ENCODE measurements at places on chromosomes 7 and 10.

GRCh38 chr10:49131507-49132361 lies 2.1 kb downstream of the FAM170B start:
- H3K4me1 ChIP-seq = peaks cover 5% of the 10 kb centered on the region
- H3K27ac ChIP-seq = no peak overlapping the region
- DNase-seq = no peak
- no peak overlapping the region for H3K4me3 ChIP-seq

DNA sequence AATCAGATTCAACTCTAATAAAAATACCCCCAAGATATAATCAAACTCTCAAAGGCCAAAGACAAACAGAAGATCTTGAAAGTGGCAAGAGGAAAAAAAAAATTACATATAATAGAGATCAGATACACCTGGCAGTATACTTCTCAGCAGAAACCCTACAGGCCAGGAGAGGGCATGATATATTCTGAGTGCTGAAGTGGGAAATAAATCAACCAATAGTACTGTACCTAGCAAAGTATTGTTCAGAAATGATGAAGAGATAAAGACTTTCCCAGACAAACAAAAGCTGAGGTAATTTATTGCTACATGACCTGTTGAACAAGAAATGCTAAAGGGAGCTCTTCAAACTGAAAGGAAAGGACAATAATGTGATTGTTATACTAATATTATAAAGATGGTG lies 291.9 kb downstream of the SH2D4B start:
- no peaks in the 10 kb centered on the region for H3K27me3 ChIP-seq
- H3K36me3 ChIP-seq = no peaks in the 10 kb centered on the region
- H3K4me1 ChIP-seq = no peaks in the 10 kb centered on the region
- no peak for DNase-seq
- no peak overlapping the region for H3K27ac ChIP-seq

DNA sequence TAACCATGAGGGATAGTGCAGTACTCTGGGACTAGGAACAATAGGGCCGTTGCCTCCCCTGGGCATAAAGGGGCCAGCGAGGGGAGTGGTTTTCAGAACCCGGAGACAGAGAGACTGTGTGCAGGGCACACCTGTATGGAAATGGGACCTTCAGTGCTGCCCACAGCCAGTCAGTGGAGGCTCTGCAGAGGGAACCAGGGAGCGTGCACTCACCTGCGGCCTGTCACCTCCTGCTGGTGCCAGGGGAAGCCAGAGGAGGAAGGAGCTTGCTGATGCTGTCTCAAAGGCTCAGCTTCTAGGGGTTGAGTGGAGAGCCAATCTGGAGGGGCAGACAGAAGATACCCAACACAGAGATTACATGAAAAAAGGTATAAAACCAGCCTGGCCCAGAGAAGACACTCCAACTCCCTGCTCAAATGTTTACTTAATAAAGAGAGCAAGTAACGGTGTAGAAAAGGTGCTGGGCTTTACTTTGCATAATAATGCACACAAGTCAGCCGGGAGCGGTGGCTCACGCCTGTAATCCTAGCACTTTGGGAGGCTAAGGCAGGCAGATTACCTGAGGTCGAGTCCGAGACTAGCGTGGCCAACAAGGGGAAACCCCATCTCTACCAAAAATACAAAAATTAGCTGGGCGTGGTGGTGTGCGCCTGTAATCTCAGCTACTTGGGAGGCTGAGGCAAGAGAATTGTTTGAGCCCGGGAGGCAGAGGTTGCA lies 35.5 kb upstream of the WAPL start:
- H3K36me3 ChIP-seq = no peaks in the 10 kb centered on the region
- H3K4me1 ChIP-seq = no peaks in the 10 kb centered on the region
- DNase-seq = no peak
- no peaks in the 10 kb centered on the region for H3K27me3 ChIP-seq
- no peak overlapping the region for H3K4me3 ChIP-seq
- H3K27ac ChIP-seq = no peak overlapping the region

GRCh38 chr10:63723741-63724140 lies 202.5 kb downstream of the REEP3 start:
- H3K36me3 ChIP-seq = no peaks in the 10 kb centered on the region
- no peak overlapping the region for H3K27ac ChIP-seq
- H3K27me3 ChIP-seq = peaks cover 29% of the 10 kb centered on the region
- no peak for DNase-seq
- no peak overlapping the region for H3K4me3 ChIP-seq

- H3K4me3 ChIP-seq = no peak overlapping the region
- DNase-seq = no peak
- no peaks in the 10 kb centered on the region for H3K27me3 ChIP-seq
- no peaks in the 10 kb centered on the region for H3K36me3 ChIP-seq
Observed at GRCh38 chr7:139731802-139732470, 45.9 kb downstream of the HIPK2 start.

- DNase-seq = no peak
- H3K4me1 ChIP-seq = no peaks in the 10 kb centered on the region
- H3K36me3 ChIP-seq = no peaks in the 10 kb centered on the region
- H3K4me3 ChIP-seq = no peak overlapping the region
- H3K27me3 ChIP-seq = no peaks in the 10 kb centered on the region
Observed at GRCh38 chr7:17328641-17329040, 30.2 kb downstream of the AHR start.

DNA sequence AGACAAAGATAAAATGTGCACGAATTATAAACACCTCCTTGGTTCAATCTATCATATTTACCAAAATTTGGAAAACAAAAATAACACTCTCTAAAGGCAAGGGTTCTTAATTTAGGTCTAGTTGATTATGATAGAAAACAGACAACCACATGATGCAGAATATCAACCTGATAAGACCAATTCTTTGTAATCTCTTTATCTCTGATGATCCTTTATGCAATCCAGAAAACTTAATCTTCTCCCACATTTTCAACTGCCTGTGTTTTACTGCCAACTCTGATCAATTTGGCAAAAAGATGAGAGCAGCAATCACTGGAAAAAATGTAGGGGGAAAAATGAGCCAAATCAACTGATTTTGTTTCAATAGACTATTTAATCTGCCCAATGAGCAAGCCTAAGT lies 148.5 kb downstream of the LRRN3 start:
- H3K4me3 ChIP-seq = no peak overlapping the region
- no peaks in the 10 kb centered on the region for H3K27me3 ChIP-seq
- H3K27ac ChIP-seq = no peak overlapping the region
- H3K36me3 ChIP-seq = no peaks in the 10 kb centered on the region
- DNase-seq = no peak

- H3K36me3 ChIP-seq = no peaks in the 10 kb centered on the region
- DNase-seq = no peak
- H3K4me3 ChIP-seq = no peak overlapping the region
Observed at GRCh38 chr10:116470768-116471415, 43.2 kb downstream of the PNLIPRP3 start.

- no peak for DNase-seq
- no peaks in the 10 kb centered on the region for H3K36me3 ChIP-seq
Observed at GRCh38 chr10:30736685-30737232, 107.2 kb upstream of the LYZL2 start.

DNA sequence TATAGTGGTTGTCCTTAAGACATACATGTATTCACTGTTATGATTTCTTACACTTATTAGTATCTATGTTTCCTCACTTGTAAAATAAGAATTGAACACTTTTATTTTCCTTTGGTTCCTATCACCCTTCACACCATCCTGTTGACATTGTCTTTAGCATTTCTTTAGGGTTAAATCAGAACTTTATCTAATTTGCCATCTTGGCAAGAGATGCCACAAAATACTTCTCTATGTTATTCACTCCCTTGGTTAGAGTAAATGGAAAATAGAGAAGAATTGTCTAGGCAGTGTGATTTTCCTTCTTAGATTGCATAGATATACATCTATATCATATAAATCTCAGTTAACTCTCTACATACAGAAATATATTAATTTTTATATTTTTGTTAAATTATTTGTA lies 204.7 kb downstream of the SEMA3D start:
- DNase-seq = no peak

GRCh38 chr7:19284596-19285300 lies 139.5 kb upstream of the FERD3L start:
- H3K4me3 ChIP-seq = no peak overlapping the region
- no peaks in the 10 kb centered on the region for H3K36me3 ChIP-seq
- DNase-seq = no peak
- H3K27me3 ChIP-seq = no peaks in the 10 kb centered on the region
- H3K4me1 ChIP-seq = no peaks in the 10 kb centered on the region
- H3K27ac ChIP-seq = no peak overlapping the region

DNA sequence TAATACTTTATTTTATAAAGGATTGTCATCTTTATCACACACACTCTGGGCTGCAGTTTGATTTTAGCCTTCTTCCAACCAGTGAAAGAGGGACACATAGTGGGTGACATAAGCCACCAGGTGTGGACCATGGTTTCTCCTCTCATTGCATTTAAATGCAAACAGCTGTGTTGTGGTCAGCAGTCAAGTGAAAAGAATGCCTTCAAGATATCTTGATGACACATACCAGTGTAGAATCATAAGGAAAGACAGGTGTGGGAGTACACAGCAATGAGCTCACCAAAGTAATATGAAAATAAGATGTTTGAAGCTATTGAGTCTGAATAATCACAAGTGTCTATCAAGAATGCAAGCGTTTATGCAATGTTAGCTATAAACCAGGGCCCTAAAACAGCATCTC lies 580.0 kb downstream of the XPNPEP1 start:
- H3K4me1 ChIP-seq = no peaks in the 10 kb centered on the region
- no peak overlapping the region for H3K27ac ChIP-seq
- no peak overlapping the region for H3K4me3 ChIP-seq
- H3K27me3 ChIP-seq = no peaks in the 10 kb centered on the region
- no peak for DNase-seq

DNA sequence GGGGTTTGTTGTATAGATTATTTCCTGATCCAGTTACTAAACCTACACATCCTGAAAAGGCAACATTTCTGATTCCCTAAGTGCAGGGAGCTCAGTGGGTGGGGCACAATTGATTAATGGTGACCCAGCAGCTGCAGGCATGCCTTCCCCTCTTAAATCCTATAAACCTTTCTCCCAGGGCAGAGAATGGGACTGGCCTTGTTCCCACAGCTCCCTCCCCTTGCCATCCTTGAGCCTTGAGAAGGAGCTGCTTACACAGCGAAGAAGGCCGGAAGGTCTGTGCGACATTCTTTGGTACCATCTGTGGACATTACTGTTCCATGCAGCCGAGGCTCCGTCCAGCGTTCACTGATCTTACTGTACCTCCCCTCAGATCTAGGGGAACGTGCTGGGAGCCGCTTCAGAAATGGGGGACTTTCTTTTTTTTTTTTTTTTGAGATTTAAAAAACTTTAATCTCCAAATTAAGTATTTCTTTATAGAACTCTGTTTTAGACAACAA lies 14.3 kb downstream of the KLF6 start:
- DNase-seq = no peak
- peaks cover 12% of the 10 kb centered on the region for H3K36me3 ChIP-seq
- peaks cover 7% of the 10 kb centered on the region for H3K4me1 ChIP-seq
- no peak overlapping the region for H3K4me3 ChIP-seq
- H3K27me3 ChIP-seq = no peaks in the 10 kb centered on the region
- H3K27ac ChIP-seq = no peak overlapping the region
